ENCODE measurements at places on chromosomes 12 and 14.

DNA sequence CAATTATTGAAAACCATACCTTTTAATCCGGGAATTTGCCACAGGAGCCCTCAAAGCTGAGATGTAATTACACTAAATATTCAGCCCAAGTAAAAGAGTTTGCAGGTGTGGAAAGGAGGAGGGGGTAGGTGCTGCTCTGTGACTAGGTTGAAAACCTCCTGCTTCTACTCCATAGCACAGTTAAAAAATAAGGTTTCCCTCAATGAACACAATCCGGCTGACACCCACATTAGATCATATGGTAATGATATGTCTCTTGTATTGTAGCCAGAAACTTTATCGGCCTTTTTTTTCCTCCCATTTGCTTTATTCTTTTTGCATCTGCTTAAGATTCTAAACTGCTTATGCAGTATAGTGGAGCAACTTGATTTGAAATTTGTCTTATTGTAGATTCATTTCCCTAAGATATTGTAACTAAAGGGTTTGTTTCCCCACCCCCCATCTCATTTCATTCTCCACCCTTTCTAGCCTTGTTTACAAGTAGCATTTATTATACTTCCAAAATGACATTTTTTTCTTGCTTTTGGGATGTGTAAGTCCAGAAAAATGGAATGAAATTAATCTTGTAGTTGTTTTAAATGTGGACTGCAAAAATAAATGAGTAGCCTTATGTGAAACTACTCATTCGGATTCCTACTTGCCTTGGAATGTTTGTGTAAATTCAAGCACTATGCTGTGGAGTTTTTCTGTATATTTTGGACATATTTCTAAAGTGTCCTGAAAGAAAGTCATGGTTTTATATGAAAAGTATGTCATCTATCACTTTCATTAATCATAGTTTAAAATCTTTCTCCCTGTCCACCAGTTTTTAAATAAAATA, at the start of gene DCN:
Gene DCN, minus strand, starts transcription at position 182 of the 820 bp plus-strand sequence. CDS start 4,265 bp downstream, outside the sequence.
- DNase-seq, result no peak

- DNase-seq, result no peak
Observed at GRCh38 chr12:21001778-21002177, 129.2 kb upstream of the SLCO1B1 start.

DNA sequence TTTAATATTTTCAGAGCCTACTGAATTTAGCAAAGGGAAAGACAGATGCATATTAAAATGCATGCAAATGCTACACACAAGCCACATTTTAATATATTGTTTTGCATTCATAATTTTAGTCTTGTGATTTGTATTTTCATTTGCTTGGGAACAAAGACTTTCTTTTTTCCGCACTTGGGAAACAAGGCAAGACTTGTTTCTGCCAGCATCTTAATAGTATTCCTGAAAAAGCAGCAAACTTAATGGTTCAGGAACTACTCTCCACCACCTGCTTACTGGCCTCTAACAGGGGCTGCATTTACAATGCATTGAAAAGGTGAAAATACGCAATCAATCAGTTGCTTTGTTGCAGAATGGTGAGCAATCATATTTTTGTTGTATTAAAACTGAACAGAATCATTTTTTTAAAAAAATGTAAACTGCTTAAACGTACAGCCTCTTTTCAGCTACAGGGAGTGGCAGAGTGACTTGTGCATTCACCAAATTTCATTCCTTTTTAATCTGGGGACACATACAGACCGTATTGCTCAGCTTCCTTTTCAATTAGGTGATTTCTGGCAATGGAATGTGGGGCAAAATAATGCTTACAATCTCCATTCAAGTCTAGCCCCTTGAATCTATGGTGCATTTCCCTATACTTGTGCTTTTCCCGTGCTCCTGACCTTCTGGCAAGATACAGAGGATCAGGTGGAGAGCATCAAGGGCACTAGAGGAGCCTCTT, 144.1 kb upstream of the BTG1 start:
- peak; percentile 66 for DNase-seq

DNA sequence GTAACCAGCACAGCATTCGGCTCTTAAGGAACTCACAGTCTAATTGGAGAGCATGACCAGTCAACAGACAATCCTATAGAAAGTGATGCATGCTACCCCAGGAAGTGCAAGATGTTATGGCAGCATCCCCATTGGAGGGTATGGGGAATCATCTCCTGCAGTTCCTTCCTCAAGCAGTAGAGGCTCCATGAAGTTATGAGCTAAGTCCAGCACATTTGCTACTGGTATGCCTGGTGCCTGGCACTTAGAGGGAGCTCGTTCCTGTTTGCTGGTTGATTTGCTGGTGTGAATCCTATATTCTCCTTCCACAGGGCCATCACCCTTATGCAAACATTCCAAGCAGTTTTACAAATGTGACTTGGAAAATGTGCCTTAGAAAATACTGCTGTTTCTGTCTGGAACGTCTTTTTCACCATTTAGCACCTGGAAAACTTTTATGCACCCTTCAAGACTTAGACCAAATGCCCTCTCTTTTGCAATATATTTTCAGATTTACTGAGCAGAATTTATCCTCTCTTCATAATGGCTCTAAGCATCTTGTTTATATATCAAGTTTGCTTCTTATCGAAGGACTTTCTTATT, 136.1 kb upstream of the WSCD2 start:
- DNase-seq, result peak; percentile 13

DNA sequence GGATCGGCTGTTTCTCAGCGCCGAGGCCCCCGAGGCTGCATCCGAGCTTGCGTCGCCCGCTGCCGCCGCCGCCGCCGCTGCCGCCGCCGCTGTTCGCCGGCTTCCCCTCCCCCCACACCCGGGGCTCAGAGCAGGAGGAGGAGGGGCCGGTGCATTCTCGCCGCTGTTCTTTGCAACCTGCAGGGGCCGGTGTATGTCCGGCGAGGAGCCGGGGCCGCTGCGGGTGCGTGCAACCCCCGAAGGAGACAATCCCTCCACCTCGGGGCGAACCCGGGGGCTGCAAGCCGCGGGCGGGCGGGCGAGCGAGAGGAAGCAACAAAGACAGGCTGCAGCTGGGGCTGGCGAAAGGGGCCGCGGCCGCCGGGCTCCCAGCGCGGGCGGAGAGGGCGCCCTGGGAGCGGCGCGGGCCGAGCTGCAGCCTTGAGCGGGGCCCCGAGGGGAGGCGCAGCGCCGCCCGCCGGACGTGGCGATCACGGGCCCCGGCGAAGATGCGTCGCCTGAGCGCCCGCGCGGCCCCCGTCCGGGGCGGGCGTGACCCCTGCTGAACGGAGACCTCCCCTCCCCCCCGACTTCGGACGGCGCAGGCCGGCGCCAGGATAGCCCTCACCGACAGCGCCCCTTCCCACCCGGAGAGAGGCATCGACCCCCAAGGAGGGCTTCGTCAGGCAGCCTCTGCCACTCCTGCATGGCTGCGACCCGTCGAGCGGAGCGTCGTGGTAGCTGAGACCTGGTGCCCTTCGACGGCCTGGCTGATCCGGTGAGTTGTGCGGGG, 702 bp downstream of the FAM222A start:
- no peak for DNase-seq

GRCh38 chr14:100703386-100704220, 23.1 kb upstream of the DLK1 start:
- no peak for DNase-seq

GRCh38 chr14:94934276-94934810, 164.4 kb upstream of the GSC start:
- no peak for DNase-seq

- no peak for DNase-seq
Observed at GRCh38 chr12:50132505-50133135, 20.6 kb downstream of the COX14 start.

DNA sequence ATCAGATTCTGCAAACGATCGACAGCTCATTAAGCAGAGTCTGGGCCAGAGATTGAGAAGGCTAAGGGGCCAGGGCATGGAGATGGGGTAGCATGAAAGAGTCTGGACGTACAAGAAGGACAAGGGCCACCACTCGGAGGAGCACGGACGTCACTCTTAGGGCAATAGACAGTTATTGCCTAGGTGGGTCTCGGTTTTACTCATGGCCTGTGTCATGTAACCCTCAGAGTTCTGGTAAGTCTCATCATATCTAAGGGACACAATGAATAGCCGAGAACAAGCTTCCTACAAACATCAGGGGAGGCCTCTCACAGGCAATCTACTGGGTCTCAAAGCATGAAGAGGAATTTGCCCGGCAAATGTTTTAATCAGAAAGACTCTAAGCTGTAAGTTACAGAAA, 30.4 kb upstream of the ITPK1 start:
- no peak for DNase-seq

DNA sequence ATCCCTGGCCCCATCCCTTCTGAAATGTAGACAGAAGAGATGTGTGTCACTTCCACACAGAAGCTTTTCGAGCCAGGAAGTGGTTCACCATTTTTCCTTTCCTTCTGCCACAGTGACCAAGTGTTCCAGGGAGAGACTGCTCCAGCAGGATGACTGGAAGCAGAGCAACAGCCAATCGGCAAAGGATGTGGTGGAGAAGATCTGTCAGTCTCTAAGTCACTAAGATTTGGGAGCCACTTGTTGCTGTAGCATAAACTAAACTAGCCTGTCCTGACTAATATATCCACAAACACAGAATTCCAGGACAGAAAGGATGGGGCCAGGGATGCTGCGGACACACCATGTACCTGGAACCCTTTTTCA, 42.9 kb downstream of the DUSP6 start:
- no peak for DNase-seq

DNA sequence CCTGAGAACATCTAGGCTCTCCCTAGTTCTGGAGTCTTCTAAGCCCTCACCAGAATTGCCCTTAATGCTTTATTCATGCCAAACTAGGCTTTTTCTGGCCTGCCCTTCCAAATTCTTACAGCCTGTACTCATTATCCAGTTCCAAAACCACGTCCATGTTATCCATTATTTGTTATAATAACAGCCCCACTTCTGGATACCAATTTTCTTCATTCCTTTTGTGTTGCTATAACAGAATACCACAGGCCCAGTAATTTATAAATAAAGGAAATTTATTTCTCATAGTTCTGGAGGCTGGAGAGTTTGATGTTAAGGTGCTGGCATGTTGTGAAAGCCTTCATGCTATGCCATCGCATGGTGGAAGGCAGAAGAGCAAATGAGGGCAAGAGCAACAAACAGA, 68.0 kb upstream of the AMIGO2 start:
- DNase-seq, result no peak

DNA sequence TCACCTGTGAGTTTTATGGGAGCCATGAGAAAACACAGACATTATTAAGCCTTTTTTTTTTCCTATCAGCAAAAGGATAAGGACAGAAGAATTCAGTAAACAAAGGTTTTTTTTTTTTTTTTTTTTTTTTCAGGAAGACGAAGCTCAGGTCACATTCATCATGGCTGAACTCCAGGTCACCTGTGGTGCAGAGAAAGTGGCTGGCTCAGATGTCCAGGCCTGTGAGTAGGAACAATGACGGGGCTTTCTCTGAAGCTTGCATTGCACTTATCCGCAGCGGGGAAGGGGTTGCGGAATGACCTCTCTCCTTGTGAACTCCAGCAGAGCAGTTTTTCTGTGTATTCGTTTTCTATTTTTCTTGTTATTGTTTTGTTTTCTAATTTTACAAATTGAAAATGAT, 759.6 kb upstream of the TMEM132C start:
- DNase-seq, result no peak

- DNase-seq, result no peak
Observed at GRCh38 chr14:51490205-51490604, 161.5 kb upstream of the FRMD6 start.

DNA sequence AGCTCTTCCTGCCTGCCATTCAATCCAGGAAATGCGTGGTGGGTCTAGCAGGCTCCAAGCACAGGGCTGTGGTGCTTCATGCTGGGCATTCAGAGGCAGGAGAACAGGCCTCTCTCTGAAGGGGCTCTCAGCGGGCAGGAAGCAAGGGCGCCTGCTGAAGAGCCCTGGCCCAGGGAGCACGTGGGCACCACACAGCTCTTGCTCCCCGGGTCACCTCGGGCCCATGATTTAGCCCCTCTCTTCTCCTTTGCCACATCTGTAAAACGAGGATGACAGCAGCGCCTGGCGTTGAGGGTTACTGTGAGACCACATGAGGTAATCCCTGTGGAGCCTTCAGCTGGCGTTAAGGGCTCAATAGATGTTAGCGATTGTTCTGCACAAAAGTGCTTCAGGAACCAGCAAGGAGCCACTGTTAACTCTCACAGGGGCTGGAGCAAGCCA, 37.6 kb upstream of the SPTLC2 start:
- DNase-seq, result no peak

GRCh38 chr12:66944365-66944764, 265.5 kb upstream of the GRIP1 start:
- DNase-seq, result no peak

GRCh38 chr14:91337699-91338335, 79.8 kb downstream of the CCDC88C start:
- no peak for DNase-seq

- no peak for DNase-seq
Observed at GRCh38 chr12:101768781-101769180, 29.5 kb upstream of the SYCP3 start.

GRCh38 chr14:75141062-75141461, 14.2 kb upstream of the NEK9 start:
- DNase-seq, result no peak

DNA sequence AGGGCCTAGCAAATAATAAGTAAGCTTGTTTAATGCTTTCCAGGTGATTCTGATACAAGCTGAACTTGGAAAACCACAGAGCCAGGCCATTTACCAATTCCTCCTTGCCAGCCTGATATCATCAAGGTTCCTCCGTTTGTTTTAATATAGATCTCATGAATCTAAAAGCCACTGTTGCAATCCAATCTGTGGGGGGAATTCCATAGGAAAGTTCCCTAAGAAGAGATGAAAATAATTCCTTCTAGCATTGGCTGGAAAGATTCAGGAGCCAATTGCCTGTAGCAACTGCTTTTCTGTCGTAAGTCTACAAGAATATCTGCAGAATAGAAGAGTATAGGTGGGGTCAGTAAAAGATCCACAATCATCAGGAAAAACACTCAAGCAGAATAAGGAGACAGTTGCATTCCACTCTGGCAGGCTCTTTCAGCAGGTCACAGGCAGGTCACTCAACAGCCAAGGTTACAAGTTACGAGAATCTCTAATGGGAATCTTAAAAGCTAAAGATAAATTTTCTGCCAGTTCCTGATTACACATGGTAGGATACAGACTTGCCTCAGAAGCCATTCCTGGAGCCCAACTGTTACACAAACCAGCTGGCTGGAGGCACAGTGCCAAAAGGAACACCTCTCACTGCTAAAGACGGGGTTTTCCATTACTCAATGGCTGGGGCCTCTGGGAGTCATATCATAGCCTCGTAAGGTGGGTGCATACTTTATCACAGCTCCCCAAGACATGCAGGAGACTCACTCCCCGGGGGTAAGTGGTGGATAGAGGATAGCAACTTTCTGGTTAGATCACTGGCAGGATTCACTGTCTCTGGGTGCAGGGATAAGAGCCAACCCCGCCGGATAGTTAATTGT, 43.6 kb downstream of the FGD6 start:
- DNase-seq, result no peak

Measured in COLO829 (cell line).